ENCODE measurements at places on chromosomes 3 and 15. TPM values are rescaled to one million over a fixed set of nuclear protein-coding genes. Genes with fewer than 3 reads are reported as not detected.

GRCh38 chr3:43892526-43892925 is 201.8 kb downstream of the ABHD5 start:
- no peak for DNase-seq

DNA sequence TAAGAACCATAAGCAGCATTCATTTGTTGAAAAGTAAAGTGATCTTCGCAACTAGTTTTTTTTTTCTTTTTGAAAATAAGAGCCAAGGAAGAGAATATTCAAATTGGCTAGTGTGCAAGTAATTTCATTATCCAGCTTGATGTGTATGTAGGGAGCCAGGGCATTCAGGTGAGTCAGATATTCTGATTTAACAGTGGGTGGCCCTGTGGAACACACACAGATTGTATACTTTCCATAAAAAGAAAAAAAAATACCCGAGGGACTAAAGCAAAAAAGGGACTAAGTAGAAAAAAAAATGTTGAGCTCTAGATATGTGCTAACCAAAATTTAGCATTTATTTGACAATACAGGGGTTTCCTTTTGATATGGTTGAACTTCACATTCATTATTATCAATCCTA is 96.9 kb upstream of the ROPN1 start:
- DNase-seq: no peak

DNA sequence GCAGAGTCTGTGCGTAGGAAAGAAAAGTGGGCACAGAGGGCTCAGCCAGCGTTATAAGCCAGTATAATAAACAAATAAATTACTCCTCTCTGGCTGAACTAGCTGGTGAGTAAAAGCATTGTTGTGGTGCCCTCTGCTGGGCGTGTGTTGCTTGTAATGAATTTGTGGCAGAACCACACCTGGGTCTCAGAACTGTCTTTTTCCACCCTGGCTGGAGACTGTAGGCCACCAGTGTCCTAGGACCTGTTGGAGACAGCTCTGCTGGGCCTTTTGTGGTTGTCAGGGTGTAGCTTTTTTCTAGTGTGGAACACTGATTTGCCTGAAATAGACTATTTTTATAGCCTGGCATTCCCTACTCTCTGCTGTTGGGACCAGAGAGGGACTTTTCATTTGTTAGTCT is 130.5 kb upstream of the EIF1B start:
- DNase-seq: peak; percentile 32

- no peak for DNase-seq
Observed at GRCh38 chr3:96027718-96028117, 786.7 kb upstream of the EPHA6 start.

Gene STXBP5L
- not detected for total RNA-seq

Gene SPTSSB
- not detected for total RNA-seq

Gene KBTBD12
- 16.0 TPM for total RNA-seq
